ENCODE measurements at places on chromosomes 4 and X.

- DNase-seq = no peak
These were observed 43.4 kb upstream of the CLNK start for GRCh38 chr4:10728016-10728415.

DNA sequence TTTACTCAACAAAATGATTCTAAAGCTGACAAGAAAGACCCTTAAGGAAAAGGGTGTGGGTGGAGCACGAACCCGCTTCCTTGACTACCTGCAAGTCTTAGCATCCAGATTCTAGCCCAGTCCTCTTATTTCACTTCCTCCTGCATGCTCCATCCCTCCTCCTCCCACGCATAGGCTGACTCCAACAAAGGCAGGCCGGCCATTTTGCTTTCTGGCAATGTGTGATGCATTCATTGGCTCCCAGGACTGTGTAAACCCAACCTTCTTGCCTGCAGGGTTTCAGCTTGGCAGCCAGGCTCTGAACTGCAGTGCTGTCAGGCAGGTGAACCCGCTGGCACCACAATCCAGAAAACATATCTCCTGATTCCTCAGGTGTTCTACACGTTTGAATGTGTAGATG is 39.3 kb downstream of the RTL9 start:
- DNase-seq = no peak

DNA sequence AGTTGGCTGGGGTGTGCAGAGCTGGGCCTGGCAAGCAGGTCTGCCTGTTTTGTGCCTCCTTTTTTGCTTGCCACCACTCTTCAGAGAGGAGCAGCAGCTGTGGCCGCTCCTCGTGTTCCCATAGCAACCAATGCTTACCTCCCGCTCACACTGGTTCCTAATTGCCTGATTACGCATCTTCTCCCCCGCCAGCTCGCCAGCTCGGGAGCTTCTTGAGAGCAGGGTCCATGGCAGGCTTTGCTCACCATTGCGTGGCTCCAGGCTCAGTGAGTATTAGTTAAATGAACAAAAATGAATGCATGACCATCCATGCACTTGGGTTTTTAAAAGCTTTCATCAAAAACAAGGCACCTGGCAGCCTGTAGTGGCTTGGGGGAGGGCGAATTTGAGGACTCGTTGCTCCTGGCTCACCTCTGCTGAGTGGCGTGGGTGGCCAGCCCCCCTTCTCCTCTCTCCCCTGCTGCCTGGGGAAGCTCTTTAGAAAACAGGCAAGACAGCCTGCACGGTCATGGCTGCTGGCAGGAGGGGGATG is 14.2 kb upstream of the PJA1 start:
- DNase-seq = no peak

GRCh38 chrX:31093639-31093975 is 21.8 kb upstream of the FTHL17 start:
- DNase-seq = no peak

- no peak for DNase-seq
These were observed 2497.3 kb downstream of the ARAP2 start for GRCh38 chr4:33746979-33747378.

- DNase-seq = no peak
These were observed 54.8 kb downstream of the ADRA2C start for GRCh38 chr4:3820806-3821579.

DNA sequence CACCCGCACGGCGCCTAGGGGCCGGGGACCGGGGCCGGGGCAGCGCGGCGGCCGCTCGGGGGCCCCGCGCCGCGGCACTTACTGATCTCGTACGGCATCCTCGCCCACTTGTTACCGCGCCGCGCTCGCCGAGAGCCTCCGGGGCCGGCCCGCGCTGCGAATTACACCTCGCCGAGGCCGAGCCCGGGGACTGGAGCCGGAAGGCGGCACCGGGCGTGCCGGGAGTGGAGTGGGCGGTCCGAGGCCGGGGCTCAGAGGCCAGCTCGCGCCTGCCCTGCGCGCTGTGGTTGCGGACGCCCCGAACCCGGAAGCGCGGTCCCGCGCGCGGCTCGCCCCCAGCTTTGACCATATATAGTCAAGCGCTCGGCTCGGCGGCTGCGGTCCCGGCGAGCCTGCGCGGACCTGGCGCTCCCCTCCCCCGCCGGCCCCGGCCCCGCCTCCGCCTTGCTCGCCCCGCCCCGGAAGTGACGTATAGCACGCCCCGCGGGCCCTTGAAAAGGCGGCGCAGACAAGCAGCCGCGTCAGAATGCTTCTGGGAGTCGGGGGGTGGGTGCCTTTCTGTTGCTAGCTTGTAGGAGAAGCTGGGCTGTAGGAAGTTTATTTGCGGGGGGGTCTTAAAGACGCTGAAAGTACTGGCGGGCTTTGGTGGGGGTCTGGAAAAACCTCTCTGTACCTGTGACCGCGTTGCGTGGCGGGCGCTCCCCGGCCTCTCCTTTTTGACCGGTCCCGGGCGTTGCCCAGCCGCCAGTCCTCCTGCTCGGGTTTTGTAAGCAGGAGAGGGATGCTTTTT is at the start of gene WDR1:
WDR1 (minus strand) TSS at position 231 of the 790 bp plus-strand sequence; CDS start at position 98, 133 bp downstream.
- peak; percentile 95 for DNase-seq

GRCh38 chr4:14049946-14050345 is 422.4 kb upstream of the BOD1L1 start:
- no peak for DNase-seq
